Globus pallidus (tissue), 1 donor: ENCODE measurements at places on chromosomes 7 and 10.

GRCh38 chr10:109317746-109318366, 605.5 kb downstream of the XPNPEP1 start:
- no peak for DNase-seq

DNA sequence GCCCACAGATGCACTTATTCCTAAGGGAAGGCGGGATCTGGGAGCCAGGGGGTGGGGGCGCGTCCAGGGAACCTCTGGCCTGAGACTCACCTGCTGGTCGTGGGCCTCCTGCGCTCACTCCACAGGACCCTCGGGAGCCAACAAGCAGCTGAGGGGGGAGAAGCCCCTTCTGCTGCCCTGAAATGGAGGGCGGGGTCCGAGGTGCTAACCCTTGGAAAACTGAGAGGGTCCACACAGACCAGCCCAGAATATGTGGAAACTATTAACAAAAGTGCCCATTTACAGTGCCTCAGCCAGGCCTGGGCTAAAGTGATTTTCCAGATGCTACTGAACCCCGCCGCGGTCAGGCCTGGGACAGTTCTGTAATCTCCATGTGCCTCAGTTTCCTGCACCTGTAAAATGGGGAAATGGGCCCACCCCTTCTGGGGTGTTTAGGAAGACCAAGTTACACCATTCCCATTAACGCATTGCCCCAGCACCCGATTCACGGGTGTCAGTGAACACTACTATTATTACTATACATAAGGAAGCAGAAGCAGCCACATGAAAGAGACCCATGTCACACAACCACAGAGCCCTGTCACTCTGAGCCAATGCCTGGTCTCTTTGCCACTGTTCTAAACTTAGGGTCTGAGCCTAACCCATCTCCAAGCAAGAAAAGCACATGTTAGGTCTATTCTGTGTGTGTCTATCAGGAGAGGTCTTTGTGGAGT, 630 bp upstream of the VSTM4 start:
- no peak for DNase-seq

DNA sequence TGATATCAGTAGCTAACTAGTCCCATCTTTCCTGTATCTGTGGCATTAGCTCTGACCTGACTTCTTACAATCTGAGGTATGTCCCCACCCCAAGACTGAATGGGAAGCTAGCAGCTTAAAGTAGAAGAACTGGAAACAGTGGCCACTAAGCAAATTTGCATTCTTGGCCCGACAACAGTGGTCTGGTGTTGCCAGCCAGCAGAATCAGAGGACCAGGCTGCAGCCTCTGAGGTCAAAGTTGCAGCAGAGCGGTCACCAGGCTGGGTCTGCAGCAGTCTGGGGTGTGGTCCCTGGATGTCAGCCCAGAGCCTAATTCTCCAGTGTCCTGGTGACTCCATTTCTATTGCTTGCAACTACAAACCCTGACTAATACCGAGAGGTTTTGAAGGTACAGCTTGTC, 26.3 kb downstream of the FAM107B start:
- no peak for DNase-seq

- no peak for DNase-seq
Measured at GRCh38 chr10:31694929-31695837, 233.4 kb downstream of the ARHGAP12 start.

DNA sequence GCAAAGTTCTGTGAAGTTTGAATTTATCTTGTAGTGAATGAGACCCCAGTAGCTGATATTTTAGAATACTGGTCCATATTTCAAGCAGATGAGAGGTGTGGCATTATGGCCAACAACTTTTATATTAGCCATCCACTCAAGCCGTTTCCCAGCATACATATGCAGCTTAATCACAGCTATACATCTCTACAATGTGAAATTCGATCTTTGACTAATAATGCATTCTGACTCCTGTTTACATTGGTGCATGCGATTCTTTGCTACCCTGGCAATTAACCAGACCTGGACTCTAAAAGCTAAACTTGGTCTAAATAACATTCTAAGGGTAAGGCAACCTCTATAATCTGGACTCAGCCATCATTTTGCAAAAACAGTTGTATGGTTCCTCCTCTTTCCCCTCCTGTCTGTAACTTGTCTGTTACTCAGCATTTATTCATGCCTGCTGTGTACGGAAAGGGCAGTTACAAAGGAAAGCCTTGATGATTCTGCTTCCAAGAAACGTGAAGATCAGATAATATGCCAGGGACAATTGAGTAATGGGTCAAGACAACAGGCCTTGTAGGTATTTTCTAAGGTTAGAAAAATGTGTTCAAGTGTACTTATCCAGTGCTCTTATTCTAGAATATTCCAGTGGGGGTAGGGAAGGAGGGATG, 50.6 kb downstream of the PNLIPRP2 start:
- no peak for DNase-seq

DNA sequence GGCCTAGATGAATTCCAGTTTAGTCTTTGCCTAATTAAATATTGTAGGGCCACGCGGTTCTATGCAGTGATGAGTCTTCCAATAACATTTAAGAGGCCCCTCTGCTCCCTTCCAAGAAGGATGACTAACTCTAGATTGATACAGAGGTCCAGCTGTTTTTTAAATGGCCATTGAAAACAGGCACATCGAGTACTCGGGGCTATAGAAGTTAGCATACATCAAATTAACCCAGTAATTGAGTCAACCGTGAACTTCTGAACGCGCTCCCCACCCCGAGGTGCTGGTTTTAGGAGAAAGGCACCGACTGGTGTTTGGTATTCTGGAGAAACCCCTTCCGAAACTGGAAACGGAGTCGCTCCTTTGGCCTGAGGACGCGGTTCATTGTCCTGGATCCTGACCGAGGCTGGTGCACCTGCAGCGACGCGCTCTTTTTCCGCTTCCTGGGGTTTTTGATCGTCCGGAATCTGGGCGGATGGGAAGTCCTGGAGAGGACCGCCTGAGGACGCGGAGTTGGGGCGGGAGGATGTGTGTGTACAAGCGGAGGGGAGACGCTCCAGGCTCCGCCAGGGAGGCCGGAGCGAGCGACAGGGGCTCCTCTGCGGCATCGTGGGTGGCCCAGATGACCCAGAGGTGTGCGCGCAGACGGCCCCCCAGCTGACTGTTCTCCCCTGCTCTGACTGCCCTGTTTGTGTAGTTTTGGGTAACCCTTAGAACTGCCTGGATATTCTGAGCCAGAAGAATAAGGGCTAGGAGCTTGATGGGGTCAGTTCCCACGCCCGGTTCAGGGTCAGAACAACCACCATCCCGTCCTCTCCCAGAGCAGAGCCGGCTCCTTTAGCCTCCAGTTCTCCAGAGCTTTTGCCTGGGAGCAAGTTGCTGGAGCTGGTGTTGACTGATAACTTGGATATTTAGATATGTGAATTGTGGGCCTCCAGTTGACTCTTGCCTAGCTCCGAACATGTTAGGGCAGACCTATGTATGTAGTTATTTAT, 711 bp downstream of the FAM221A start:
- peak; percentile 40 for DNase-seq

GRCh38 chr7:1950066-1950451, 280.0 kb downstream of the ELFN1 start:
- DNase-seq, result no peak

DNA sequence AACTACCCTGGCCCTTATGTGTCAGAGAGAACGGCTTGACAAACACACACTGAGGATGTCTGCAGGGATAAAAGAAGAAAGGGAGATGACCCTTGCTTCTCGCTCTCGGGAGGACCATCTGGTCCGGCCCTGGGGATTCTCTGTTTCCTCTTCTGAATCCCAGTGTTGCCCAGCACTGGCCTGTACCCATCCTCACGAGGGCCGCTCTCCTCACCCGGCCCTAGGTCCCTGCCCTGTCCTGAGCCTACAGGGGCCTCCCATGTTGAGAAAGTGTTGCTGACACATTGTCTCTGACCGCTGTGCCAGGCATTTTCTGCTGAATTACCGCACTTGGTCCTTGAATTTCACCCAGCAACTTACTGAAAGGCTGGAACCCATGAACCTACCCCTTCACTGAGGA, 171.9 kb upstream of the LANCL2 start:
- DNase-seq, result no peak

DNA sequence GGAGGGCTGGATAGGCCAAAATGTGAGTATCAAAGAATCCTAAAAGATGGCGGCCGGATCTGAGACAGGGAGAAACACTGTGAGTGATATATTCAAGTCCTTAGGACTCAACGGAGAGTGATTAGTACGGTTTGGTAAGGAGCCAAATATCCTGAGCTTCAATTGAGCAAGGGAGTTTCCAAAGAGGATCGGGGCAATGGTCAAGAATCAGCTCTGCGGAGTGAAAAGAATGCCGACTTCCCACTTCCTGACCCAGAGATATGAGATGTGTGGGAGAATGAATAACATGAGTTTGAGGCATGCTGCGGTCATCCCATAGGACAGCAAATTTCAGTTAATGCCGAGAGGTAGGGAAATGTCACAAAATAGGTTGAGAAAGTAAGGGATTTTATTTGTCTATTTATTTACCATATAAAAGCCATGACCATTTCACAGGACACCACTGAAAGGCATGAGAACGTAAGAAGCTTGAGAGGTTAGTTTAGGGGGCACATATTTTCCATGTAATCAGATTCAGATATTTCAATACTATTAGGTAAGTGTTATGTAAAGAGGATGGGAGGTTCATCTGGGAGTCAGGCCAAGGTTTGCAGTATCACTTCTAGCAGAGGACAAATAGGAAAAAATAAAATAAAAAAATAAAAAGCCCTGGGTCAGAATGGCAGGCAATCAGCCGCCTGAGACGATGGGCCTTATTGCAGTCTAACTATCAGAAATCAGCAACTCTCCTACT, 165.6 kb downstream of the HGF start:
- DNase-seq, result no peak

DNA sequence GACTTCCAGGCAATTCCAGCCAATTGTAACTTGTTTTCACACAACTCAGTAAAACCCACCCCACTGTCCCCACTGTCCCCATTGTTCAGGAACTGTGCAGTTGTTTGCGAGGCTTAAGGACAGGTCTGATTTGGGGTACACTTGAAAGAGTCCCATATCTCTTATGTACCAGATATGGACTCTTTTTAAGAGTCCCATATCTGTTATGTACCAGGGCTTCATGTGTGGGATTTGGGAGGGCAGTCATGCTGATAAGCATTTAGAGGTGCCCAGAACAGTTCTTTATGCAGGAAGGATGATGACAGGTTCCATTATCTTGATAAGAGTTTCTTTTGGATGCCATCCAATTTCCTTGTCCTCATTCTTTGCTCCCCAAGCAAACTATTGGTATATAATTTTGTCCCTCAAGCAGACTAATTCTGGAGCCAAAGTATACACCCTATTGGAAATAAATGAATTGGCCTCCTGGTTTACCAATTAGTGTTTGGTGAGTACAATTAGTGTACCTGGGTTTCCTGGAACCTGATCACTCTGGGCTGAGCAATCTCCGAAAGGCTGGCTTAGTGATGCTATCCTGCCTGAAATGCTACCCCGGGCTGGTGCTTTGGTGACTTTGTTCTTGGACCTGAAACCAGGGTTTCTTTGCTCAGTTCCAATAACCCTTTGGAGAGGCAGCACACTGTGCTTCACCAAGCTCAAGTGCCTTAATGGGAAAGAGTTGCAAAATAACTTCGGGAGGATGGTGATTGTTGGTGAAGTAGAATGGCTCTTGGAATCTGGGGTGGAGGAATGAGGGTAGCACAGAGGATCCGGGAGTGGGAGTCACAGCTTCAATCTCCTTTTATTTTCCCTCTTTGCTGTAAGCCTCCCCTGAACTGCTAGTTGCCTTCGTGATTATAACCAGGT, 6.2 kb upstream of the DMBT1 start:
- no peak for DNase-seq

DNA sequence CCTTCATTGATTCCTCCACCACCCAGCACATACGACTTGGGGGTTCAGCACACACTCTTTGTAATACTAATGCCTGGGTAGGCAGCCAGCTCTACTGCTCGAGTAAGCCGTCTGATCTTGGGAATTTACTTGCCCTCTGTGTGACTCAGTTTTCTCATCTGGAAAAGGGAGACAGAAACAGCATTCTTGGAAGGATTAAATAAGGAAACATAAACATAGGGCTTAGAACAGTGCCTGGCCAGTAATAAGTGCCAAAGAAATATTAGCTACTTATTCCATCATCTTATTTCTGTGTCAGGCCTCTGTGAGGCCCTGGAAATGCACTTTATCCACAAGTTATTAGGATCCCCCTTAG, 130.1 kb downstream of the TNS3 start:
- no peak for DNase-seq

DNA sequence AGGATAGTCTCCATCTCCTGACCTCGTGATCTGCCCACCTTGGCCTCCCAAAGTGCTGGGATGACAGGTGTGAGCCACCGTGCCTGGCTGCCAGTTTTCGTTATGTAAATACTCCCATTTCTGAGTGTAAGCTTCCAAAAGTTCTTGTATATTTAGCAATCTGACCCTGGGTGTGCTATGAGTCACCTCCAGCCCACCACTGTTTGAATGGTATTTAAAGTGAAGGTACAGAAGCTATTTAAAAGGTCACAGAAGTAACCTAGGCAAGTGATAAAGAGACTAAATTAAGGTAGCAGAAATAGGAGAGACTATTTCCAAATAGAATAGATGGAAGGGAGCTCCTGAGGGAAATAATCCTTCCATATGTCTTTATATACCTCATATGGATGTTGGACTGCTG, 3.9 kb upstream of the ANKRD7 start:
- no peak for DNase-seq

DNA sequence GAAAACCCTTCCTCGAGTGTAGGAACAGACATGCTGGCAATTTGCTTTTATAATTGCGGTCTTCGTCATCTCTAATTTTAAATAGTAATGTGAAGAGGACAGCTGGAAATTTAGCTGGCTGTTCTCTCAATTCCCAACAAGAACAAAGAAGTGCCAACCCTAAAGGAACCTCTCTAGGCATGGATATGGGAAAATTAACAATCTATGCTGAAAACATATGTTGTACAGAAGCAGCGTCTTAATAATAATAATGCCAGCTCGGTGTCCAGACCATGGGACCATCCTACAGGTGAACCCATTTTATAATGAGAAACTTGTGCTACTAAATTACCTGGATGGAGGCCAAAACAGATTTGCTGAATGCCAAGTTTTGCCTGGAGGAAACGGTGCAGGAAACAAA, 641.4 kb upstream of the MGMT start:
- DNase-seq, result no peak

- DNase-seq, result no peak
Measured at GRCh38 chr7:25726781-25727311, 425.2 kb upstream of the NFE2L3 start.

DNA sequence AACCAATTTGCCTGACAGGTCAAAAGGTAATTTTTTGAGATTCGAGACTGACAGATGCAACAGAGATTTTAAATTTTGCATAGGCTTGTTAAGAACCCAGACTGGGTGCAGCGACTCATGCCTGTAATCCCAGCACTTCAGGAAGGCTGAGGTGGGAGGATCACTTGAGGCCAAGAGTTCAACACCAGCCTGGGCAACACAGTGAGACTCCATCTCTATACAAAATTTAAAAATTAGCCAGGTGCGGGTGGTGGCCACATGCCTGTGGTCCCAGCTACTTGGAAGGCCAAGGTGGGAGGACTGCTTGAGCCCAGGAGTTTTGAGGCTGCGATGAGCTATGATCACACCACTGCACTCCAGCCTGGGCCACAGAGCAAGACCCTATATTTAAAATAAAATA, 34.6 kb downstream of the AMZ1 start:
- no peak for DNase-seq
